CD4-positive, alpha-beta T cell treated with Interleukin-17A for 4 hours (primary cell): ENCODE measurements at places on chromosomes 6 and 20.

GRCh38 chr20:62202083-62202395 lies 18.0 kb downstream of the HRH3 start:
- no peak for DNase-seq

DNA sequence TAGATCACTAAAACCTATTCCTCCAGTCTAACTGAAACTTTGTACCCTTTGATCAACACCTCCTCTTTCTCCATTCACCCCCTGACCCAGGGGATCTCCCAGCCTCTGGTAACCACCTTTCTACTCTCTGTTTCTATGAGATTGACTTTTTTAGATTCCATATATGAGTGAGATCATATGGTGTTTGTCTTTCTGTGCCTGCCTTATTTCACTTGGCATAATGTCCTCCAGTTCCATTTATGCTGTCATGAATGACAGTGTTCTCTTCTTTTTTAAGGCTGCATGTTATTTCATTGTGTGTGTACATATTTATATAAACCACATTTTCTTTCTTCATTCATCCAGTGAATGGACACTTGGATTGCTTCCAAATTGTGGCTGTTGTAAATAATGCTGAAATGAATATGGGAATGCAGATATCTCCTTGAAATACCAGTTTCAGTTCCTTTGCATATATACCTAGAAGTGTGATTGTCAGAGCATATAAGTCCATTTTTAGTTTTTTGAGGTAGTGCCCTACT lies 57.7 kb downstream of the DHX35 start:
- DNase-seq = no peak

DNA sequence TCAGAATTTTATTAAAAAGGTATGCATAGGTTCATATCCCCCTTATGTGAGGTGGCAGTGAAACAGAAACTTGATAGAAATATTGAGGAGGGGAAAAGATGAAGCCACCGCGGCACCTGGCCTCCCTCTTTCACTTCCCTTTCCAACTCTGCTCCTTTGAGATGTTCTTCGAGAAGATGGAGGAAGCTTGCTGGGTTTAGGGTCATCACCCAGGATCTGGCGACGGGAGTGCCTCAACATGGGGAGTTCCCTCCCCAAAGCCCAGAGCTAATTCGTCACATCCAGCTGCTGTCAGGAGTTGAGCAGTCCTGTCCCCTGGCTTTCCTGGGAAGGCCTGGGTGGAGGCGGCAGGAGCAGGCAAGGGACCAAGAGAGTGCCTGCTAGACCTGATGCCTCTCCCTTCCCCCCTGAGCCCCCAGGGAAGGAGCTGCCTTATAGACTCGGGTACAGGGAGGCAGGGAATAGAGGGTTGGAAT lies 29.1 kb downstream of the RREB1 start:
- DNase-seq = no peak

- no peak for DNase-seq
Observed at GRCh38 chr20:18009116-18009515, 40.3 kb downstream of the MGME1 start.

DNA sequence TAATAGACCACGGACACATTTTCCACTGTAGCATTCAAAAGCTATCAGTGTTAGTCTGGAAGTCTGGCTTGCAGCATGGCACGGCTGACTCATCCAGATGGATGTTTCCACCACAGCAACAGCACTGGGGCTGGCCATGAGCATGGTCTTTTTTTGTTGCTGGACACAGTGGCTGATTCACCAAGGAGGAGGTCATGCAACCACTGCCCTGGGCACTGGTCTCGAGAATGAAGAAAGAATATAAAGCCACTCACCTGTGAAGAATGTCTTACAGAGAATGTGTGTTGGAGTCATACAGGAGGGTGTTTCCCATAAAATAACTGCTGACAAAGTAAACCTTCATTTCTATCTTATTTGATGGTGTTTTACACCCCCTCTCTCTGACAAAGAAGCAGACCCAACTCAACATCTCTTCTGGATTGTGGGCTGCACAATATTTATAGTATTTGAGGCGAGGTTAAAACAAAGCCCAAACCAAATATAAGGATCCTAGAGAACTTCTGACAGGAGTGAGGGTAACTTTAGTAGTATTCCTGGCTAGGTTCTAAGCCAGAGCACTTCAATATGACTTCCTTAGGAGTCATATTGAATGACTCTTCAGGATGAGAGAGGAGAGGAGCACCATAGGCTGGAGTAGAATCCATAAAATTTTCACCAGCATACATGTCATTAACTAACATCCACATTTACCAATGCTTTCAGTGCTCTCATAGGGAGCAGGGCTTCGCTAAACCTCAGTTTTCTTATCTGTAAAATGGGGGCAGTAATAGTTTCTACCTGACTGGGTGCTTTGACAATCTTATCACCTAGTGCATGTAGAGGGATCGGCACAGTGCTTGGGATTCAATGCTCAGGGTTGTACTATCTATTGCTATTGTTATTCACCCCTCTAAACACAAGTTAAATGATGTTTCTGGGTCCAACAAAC lies 121.4 kb downstream of the KIF13A start:
- no peak for DNase-seq
